ENCODE measurements at places on chromosomes 1 and 21. TPM values are rescaled to one million over a fixed set of nuclear protein-coding genes. Genes with fewer than 3 reads are reported as not detected.

Gene RIPK4
- total RNA-seq, result 0.05 TPM

Gene TSPAN2
- total RNA-seq, result 0.13 TPM

Gene GNG12
- total RNA-seq, result not detected

Gene S100A16
- total RNA-seq, result not detected

Gene HTR6
- not detected for total RNA-seq

Gene LCE1E
- total RNA-seq, result not detected

Gene REN
- total RNA-seq, result not detected

Gene PTPRF
- total RNA-seq, result 2.5 TPM

Gene FNBP1L
- 0.35 TPM for total RNA-seq

Gene MRAP
- total RNA-seq, result not detected

Gene PGBD5
- not detected for total RNA-seq

Gene RGL1
- 1.5 TPM for total RNA-seq

Gene IGSF3
- total RNA-seq, result 0.08 TPM

Gene ETV3L
- total RNA-seq, result not detected

Gene OR2AK2
- not detected for total RNA-seq

Gene CDC42BPA
- total RNA-seq, result 0.58 TPM

Gene TSPEAR
- total RNA-seq, result not detected

Gene TMEM82
- not detected for total RNA-seq

Gene CELF3
- total RNA-seq, result not detected

Gene JAM2
- total RNA-seq, result 0.29 TPM

Gene ELF3
- 0.33 TPM for total RNA-seq

Gene CSF3R
- 0.25 TPM for total RNA-seq

Gene NR1I3
- total RNA-seq, result not detected

Gene SERPINC1
- not detected for total RNA-seq

Gene CLEC20A
- total RNA-seq, result not detected

Gene CASQ1
- total RNA-seq, result 0.35 TPM

Gene C2CD4D
- 0.55 TPM for total RNA-seq

Gene SLFNL1
- 0.20 TPM for total RNA-seq

Gene RNF186
- not detected for total RNA-seq

Gene ABCA4
- not detected for total RNA-seq

Gene GRHL3
- not detected for total RNA-seq

Gene SPRR2B
- total RNA-seq, result not detected

Gene ELAPOR1
- total RNA-seq, result 2.3 TPM

Gene DCST1
- total RNA-seq, result not detected

Gene HES2
- 0.35 TPM for total RNA-seq

Gene NCDN
- 16.9 TPM for total RNA-seq

Gene SLC35F3
- 18.2 TPM for total RNA-seq

Gene UTS2
- total RNA-seq, result not detected

Gene IL24
- total RNA-seq, result 0.33 TPM

Gene HSD3B2
- not detected for total RNA-seq

Data from activated naive CD4-positive, alpha-beta T cell treated with anti-CD3 and anti-CD28 coated beads, Interleukin-2, amount 10 ng/mL, durations not matched to agents 5 hours and 36 hours (primary cell).